ENCODE measurements at places on chromosomes 5 and 9.
A peak's percentile ranks its signal among the peaks of the same experiment; 100 is the strongest.

- no peak for DNase-seq
Measured at GRCh38 chr9:91532325-91532724, 108.7 kb upstream of the NFIL3 start.

DNA sequence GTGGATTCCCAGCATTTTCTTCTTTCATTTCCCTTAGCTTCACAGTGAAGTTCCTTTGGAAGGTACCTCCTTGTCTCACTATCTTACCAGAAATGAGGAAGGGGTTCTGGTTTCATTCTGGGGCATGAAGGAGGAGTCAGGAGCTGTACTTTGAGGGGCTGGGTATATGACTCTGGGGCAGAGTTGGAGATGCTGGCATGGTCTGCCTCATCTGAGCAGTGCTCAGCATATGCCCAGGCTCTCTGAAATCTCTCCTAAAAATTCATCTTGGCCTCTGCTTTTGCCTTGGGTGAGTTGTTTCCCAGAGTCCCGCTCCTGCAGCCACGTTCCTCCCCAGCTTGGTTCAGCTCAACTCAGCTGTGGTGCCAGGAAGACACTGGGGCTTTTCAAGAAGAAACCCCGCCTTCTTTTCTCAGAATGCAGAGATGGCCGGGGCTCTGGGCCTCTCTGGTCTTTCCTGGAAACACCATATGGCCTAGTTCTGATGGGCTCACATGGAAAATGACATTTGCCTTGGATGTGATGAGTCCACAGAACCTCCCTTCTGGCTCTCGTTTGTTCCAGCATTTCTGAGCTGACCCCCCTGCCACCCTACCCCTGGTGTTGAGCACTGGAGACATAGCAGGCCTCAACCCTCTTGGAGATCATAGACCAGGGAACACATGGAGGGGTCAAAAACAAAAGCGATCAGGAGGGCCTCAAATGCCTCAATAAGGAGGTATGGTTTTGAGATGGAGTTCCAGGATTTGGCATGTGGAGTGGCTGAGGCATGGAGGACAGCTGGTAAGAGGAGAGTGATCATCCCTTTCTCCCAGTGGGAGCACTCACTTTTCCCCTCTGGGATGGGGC lies 12.0 kb upstream of the TGFBR1 start:
- no peak for DNase-seq

- no peak for DNase-seq
Measured at GRCh38 chr9:128114326-128115186, 13.0 kb downstream of the PTGES2 start.

GRCh38 chr9:137820161-137820855 lies 57.3 kb upstream of the CACNA1B start:
- DNase-seq = no peak

DNA sequence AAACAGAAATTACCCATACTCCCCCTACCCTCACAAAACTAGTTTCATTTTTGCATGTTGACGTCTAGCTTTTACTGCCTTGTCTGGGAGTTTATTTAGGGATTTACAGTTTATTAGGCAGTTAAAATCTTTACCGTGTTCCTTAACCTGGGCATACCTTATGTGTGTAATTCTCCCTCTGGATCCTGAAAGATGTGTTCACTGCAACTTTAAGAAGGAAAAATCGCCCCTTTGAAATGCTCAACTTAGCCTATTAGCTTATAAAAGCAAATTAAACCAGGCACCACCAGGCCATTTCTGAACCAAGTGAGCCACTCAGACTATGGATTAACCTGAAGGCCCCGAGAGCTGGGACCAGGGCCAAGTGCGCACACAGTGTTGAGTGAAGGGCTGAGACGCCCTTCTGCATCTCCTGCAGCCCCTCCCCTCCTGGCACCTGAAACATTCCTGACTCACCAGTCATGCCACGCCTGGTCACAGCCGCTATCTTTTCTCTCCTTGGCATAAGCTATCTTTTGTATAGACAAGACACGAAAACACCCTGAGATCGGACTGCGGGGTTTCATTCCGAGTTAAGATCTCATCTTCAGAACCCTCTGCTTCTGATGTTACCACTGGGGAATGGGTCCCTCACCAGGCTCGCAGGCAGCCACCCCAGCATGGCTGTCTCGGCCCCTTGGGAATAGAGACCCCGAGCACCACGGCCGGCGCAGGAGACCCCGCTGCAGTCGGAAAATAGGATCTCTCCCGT lies 111.9 kb downstream of the ROR2 start:
- DNase-seq = no peak

DNA sequence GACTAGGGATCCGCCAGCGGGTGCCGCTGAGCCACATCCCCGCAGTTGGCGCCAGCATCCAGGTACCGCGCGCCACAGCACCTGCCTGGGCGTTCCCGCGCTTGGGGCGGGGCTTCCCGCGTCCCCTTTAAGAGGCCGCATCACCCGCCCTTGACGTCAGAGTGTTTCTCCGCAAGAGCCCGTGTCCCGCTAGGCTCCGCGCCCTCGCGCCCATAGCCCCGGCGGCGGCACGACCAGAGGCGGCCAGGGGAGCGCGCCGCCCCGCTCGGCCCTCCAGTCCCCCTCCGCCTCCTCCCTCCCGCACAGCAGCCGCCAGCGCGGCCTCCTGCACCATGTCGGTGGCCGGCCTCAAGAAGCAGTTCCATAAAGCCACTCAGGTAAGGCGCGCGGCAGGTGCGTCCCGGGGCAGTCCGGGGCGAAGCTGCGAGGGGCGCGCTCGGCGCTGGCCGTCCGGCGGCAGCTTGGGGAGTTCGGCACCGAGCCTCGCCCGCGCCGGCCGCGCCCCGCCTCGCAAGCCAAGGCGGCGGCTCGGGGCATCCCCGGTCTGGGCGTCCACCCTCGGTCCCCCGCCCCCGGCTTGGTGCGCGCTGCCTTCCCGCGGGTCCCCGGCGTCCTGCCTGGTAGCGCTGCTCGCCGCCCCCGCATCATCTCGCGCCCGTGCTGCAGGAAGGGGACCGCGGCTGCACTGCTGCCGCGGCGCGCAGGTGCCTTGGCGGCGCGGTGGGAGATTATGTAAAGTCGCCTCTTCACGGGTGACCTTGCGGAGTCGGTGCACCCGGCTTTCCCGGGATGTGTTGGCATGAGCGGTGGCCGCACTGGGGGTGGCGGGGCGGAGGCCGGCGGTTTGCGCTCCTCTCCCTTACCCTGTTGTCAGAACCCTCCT lies at the start of gene SH3GL2:
Gene SH3GL2, plus strand, starts transcription at position 156 of the 883 bp plus-strand sequence.
- no peak for DNase-seq

DNA sequence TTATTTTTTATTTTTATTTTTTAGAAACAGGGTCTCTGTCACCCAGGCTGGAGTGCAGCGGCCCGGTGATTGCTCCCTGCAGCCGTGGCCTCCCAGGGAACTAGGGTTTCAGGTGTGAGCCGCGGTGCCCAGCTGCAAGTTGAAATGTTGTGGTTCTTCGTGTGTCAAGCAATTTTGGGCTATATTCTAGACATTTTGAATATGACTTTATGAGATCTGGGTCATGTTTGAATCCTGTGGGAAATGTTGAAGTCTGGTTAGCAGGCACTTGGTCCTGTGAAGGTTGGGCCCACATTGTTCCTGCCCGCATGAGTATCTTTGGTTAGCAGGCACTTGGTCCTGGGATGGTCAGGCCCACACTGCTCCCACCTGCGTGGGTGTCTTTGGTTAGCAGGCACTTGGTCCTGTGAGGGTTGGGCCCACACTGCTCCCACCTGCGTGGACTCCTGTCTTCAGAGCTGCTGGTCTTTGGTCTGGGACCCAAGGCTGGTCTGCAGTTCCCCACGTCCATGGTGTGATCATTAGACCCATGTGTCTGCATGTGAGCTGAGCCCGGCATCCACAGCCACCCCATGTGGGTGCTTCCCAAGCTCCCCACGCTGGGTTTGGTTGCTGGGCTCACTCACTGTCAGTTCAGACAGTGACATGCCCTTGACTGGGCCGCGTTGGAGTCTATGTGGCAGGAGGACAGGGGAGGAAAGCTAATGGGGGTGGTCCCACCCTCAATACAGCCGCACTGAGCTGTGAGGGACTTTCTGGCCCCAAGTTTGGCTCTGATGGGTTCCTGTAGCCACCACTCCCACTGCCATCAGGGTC lies 7.1 kb downstream of the FBXW5 start:
- DNase-seq = no peak

GRCh38 chr5:43019614-43020398 lies 20.3 kb downstream of the ANXA2R start:
- DNase-seq = peak; percentile 75

- no peak for DNase-seq
Measured at GRCh38 chr5:115330830-115331229, 34.4 kb upstream of the CCDC112 start.

- DNase-seq = no peak
Measured at GRCh38 chr9:110383491-110383890, 45.8 kb upstream of the TXNDC8 start.

- DNase-seq = no peak
Measured at GRCh38 chr5:14191325-14191724, 48.2 kb downstream of the TRIO start.

- no peak for DNase-seq
Measured at GRCh38 chr9:95742821-95743220, 132.7 kb upstream of the ERCC6L2 start.

DNA sequence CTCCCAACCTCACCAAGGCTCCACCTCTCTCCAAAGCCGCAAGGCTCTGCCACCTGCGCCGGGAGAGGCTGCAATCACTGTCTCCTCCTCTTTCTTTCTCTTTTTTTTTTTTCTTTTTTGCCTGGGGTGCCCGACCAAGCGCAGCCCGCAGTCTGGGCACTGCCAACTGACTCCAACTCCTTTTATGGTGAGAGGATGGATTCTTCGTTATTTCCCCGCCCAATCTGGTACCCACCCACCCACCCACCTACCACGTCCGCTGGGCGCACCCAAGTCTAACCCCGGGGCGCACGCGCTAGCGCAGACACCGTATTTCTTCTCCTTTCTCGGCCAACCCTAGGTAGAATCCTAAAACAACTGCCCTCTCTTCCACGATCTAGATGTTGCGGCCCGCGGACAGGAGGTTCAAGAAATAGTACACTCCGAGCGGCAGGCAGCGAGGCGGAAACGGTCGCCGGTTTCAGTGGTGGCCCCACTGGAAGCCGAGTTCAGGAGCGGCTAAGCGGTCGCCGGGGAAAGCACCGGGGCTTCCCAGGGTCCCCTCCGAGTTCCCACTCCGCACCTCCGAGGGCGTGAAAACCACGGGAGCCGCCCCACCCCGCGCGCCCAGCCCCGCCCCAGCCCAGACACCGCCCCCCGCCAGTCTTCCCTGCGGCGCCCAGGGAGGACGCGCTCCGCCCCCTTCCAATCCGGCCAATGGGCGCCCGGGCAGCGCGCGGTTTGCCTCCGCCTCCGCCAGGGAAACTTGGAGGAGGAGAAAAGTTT lies 385 bp upstream of the PTGER4 start:
- peak; percentile 90 for DNase-seq

DNA sequence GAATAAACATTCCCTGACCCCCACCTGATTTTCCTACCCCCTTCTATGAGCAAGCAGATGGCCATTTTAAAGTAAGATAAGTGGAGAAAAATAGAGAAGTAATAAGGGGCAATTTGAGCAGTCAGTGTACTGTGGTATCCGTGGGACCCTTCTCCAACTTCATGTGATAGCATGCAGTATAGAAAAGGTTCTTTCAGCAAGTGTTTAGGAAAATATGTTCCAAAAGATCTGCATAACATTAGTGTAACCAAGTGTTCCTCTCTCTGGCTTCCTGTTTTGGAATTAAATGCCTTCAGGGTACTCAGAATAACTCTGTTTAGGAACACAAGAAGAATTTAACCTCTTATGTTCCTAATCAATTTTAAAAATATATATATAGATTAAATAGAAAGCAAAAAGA lies 134.9 kb downstream of the ATG10 start:
- DNase-seq = no peak

DNA sequence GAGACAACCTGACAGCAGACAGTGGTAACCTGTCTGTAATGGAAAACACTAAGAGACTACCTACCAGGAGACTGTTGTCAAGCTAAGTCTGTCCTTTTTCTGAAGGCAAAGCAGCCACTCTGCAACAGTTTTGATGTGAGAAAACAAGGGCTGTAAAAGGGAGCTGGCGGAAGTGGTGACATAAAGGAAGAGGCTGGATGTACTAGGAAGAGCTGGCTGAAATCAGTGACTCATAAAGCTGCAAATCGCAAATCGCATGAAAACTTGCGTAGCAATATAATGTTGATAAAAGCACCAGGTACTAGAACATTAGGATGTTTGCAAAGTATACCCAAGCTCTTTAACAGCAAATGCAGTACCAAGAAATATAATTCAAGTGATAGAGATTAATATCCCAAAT lies 1.4 kb downstream of the NSUN2 start:
- DNase-seq = no peak

DNA sequence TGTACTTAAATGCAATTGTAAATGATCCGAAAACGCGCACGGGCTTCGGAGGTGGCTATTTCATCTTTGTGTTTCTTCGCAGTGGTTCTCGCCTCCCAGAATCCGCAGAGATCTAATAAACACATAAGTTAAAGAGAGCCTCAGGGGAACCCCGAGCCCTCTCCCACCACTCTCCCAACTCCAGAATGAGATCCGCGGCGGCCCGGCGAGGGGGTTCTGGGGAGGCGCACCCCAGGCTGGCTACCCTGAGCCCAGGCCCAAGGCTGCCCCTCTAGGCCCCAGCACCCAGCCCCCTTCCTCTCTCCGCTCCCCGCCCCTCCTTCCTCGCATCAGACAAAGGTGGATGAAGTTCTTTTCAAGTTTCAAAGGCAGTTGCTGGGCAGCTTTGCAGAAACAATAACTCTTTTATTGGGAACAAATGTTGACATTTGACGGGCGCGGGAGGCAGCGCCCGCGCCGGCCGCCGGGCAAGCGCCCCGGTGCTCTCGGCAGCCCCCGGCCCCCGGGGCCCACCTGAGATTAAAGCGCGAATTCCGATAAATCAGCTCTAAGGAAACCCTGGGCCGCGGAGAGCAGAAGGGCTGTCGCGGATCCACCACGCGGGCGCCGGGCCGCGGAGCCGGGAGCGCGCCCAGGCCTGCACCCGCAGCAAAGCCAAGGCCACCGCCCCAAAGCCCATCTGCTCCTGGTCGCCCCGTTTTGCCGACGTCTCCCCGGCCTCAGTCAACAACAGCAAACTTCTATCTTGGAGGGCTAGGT lies 8.4 kb downstream of the IRX2 start:
- DNase-seq = no peak

DNA sequence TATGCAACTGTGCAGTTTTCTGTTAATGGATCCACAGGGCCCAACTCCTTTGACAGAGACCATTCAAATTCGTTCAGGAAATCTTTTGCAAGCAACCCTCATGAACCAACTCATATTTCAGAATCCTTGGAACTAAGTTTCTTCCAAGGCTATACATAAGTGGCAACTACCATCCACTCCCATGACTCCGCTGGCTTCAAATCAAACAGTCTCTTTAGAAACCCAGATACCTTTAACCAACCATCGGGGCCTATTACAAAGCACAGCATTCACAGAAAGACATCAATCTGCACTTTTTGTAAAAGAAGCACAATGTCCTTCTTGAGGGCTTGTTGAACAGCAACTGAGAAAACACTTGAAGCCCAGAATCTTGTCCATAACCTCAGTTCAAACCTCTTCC lies 526.9 kb downstream of the DTWD2 start:
- DNase-seq = no peak

- no peak for DNase-seq
Measured at GRCh38 chr5:140628711-140629110, 4.3 kb downstream of the CD14 start.

DNA sequence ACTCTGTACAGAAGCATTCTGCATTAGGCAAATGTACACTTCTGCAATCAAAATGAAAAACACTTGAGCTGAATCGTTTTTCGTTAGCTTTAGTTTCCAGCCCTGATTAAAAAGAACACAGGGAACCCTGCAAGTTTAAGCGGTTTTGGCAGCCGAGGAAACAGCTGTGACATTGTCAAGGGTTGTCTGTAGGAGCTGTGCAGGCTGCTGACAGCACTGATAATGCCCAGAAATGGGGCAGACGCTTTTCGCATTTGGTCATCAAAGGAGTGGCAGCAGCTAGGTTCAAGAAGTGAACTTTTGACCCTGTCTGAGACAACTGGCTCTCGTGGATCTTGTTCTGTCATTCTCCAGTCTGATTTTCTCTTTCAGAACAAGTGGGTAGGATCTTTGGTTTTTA lies 165.6 kb upstream of the CCDC152 start:
- no peak for DNase-seq
